Effector CD4-positive, alpha-beta T cell (primary cell): ENCODE measurements at places on chromosomes 3 and 15.

GRCh38 chr3:171284308-171285075, 175.7 kb downstream of the TNIK start:
- no peak for DNase-seq

- no peak for DNase-seq
These were observed 7.2 kb downstream of the TNFAIP8L3 start for GRCh38 chr15:51087513-51087912.

DNA sequence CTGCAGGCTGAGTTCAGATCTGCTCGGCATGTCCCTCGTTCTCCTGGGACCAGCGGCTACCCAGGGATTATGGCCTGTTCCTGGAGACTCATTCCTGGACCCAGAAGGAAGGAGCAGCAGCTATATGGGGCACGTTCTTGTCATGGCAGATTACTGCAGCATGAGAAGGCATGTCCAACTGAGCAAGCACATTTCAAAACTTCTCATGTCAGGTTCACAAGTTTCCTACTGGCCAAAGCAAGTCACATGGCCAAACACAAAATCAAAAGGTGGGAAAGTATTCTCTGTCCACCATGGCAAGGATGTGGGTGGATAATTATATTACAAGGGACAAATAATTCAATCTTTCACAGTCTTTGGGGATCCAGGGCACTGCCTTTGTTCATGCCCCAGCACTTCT, 71.9 kb upstream of the C15orf39 start:
- no peak for DNase-seq

DNA sequence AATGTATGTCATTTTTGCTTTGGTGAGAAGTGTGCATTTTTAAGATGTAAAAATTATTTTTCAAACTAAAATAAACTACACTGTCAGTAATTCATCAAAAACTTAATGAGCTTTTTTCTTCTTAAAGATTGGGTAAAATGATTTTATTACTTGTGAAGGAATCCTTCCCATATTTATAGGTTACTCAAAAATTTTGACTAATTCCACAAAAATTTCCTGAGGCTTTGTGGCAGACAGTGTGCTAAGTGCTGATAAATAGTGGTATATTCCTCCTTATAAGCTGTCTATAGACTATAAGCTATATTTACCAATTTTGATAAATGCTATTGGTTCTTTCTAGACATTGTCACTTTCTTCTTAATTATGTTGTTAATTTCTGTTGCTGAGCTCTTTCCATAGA, 284.5 kb upstream of the SEMA6D start:
- no peak for DNase-seq

DNA sequence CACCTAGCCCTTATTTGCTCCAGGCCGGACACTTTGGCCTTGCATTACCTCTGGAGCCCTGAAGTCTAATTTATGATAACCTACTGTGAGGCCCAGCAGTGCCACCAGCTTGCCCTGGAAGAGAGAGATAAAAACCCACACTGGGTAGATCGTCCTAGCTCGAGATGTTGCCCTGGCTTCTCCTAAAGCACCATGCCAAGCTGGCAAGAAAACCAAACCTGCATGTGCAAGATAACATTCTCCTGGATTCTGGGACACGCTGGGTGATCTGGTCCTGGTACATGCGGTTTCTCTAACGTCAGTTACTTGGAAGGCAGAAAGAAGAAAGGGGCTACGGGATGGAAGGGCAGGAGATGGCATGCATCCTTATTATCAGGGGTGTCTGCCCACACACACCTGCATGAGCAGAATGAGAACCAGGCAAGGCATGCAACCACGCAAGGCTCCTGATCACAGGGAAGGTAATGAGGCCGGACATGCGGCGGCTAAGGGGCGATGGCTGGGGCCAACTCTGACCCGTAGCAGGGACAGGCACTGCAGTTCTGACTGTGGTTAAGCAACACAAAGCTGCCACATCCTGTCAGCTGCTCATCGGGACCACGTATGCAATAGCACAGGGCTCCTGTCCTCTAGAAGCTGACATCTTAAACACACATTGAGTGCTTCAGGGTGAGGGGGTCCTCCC, 73.0 kb downstream of the OXNAD1 start:
- peak; percentile 17 for DNase-seq

DNA sequence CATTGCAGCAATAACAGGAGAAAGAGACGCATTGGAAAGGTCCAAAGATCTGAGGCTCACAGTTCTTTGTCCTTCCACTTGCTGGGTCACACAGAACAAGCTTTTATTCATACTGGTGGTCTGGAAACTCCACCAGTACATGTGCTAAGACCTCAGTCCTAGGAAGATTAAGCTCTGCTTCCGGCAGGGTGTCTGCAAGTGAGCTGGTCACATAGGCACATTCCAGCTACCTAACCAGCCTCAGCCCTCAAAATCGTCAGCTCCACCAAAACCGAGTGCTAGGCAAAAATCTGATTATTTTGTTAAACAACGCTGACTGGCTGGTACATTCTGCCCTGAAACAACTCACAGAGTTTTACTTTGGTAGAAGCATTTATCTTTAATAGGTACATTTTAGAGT, 2.2 kb downstream of the ZBED2 start:
- no peak for DNase-seq

DNA sequence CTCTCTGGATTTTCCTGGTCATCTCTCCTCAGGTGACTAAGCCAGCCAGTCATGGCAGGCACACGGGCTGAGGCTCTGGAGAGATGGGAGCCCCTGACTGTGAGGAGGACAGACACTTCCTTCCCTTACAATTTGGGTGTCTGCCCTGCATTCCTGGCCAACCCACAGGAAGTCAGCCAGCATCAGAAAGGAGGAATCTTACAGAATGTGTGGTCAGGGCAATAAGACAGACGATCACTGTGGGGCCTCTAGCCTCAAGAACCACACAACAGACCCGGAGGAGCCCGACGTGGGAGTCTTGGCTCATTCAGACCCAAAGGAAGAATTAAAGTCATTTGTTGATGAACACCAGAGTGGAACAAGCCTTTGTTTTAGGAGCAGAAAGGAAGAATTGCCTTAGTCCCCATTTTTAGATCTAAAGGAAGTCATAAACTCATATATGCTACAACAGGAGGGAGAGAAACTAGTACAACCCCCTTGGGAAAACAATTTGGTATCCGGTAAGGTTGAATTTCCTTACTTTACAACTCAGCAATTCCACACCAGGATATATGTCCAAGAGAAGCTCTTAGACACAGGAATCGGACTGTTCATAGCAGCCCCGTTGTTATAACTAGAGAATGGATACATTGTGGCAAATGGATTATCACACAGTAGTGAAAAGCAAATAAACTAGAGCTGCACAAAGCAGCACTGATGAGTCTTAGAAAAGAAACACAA, 62.2 kb downstream of the ABTB1 start:
- no peak for DNase-seq

- no peak for DNase-seq
These were observed 31.5 kb upstream of the FBXL22 start for GRCh38 chr15:63565536-63566186.

GRCh38 chr15:22922003-22922402, 58.2 kb downstream of the CYFIP1 start:
- no peak for DNase-seq

GRCh38 chr3:172449466-172450149, 1.4 kb upstream of the GHSR start:
- DNase-seq, result no peak

- no peak for DNase-seq
These were observed 76.1 kb downstream of the FRMD4B start for GRCh38 chr3:69309814-69310213.

DNA sequence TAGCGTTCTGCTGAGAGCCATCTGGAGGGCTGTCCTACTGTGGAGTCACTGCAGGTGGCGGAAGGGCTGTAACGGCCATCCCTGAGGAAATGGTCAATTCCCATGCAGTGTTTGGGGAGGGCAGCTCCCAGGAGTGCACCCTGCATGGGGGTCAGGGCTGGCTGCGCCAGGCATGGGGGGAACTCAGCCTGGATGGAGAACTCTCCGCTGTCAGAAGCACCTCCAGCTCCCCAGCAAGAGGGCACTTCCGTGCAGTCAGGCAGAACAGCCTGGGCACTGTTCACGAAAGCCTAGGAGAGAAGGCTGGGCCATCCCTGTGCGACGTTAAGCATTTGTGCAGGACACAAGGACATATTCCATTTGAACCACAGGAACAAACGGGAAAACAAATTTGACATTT, 105.2 kb downstream of the LRIG1 start:
- no peak for DNase-seq

DNA sequence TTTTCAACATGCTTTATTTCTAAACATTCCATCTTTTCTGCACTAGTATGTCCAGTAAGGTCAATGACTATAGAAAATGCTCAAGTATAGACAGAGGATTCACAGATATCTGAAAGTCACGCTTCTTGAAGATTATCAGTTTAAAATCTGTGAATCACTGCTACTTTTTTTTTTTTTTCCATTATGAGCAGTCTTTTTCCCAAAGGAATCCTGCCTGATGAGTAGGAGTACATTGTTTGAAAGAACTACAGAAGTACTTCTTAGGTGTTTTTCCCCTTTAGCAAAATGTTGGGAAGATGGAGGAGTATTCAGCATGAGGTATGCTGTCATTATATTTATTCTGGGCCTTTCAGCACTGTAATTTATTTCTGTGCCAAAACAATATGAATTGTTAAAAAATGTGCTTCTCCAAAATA, 266.2 kb downstream of the NLGN1 start:
- no peak for DNase-seq

GRCh38 chr15:77168616-77169015, 97.7 kb upstream of the TSPAN3 start:
- DNase-seq, result no peak

DNA sequence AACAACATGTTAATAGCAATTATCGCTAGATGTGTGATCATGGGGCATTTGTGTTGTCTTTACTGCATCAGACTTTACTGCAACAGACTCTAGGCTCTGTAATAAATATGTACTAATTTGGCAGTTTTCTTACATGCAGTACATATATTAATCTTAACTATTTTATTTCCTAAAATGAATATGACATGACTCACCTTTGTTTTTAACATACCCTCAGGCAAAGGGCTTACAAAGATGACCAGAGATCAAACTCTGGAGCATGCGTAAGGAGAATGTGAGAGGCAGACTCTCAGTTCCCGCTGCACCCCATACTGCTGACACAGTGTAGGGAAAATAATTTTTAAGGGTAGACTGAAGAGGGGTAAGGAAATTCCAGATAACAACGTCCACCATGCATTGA, 7.2 kb upstream of the FAM174B start:
- DNase-seq, result no peak
